ENCODE measurements at places on chromosomes 1 and 21.

- no peak for DNase-seq
Observed at GRCh38 chr1:76292418-76293184, 218.1 kb downstream of the ST6GALNAC3 start.

- DNase-seq = no peak
Observed at GRCh38 chr1:166840309-166841274, 1.3 kb downstream of the POGK start.

DNA sequence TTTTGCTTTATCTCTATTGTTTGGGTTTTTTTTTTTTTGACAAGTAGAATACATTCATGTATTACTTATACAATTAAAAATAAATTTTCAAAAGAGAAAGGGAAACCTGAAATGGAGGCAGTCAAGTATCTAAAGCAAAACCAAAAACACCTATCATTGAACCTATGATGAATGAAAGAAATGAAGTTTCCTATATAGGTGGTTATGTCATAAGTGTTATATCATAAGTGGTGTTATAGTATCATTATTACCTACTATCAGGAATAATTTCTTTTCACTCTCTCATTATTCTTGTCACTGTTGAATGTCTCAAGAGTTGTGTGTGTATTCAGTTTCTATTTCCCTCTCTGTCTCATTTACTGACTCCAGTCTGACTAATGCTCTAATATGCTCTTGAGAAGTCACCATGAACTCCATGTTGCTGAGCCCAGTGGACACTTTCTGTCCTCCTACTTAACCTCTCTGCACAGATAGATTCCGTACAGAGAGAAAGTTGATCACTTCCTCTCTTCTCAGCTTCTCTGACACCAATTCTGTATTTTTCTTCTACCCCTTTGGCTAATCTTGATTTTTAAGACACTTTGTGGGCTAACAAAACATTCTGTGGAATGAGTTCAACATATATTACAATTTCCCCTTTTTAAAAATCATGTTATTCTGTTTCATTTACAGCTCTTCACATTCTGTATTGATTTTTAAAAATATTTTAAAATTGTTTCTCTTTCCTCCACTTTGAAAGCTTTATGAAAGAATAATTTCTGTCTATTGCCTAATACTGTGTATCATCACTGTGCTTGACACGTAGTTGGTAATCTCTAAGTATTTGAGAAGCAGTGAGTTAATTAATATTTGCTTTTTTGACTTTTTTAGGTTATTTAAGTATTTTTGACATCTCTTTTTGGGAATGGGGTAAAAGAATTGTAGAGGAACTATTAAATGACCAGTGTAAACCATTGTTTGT lies 50.1 kb downstream of the RASAL2 start:
- no peak for DNase-seq

GRCh38 chr1:242205622-242206489 lies 207.0 kb upstream of the MAP1LC3C start:
- DNase-seq = no peak

DNA sequence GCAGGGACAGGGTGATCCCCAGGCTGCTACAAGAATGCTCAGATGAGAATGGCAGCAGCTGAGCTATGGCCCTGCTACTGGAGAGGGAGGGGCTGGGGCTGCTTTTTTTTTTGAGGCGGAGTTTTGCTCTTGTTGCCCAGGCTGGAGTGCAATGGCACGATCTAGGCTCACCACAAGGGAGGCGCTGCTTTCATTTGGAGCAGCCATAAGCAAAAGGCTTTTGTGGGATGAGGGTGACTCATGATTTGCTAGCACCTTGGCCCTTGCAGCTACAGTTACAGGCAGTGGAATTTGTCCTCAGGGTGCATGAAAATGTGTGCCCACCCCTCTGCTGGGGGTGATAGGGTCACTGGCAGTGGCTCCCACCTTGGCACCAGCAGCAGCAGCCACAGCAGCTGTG lies 32.4 kb upstream of the CYP4A22 start:
- DNase-seq = no peak

- DNase-seq = no peak
Observed at GRCh38 chr1:89957107-89957506, 37.8 kb upstream of the ZNF326 start.

DNA sequence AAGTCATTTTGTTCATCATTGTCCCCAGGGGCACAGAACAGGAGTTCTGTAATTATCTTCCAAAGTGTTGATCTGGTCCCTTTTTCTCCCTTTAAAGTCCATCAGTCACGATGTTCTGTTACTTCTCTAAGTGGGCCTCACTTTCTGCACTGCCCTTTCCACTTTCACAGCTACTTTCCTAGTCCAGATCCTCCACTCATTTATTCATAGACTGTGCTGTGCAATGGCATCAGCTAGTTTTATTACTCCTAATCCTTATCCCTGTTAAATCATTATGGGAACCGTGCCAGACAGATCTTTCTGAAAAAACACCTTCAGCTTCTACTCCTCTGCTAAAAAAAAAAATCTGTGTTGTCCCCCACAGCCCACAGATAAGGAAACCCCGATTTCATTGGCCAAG lies 64.0 kb upstream of the BCL10 start:
- no peak for DNase-seq

GRCh38 chr1:14880456-14881316 lies 272.9 kb upstream of the TMEM51 start:
- no peak for DNase-seq

GRCh38 chr1:116988908-116989307 lies 12.7 kb upstream of the CD101 start:
- no peak for DNase-seq

DNA sequence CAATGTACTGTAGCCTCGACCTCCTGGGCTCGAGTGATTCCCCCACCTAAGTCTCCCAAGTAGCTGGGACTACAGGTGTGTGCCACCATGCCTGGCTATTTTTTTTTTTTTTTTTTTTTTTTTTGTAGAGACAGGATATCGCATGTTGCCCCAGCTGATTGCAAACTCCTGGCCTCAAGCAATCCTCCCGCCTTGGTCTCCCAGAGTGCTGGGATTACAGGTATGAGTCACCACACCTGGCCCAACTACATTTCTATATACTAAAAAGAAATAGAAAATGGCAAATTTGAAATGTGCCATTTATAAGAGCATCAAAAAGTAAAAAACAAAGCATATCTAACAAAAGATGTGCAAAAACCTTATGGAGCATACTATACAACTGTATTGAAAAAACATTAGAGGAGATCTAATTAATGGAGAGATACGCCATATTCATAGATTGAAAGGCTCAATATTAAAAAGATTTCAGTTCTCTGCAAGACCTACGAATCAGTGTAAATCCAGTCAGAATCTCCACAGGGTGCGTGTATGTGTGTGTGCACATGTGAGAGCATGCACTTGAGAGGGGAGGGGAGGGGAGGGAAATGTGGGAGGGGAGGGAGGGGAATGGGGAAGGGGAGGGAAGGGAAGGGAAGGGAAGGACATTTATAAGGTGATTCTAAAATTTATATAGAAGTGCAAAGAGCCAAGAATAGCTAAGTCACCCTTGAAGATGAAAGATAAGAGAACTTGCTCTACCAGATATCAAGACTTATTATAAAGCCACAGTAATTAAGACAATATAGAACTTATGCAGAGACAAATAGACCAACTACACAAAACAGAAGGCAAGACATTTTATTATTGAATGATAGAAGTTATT lies 15.5 kb upstream of the PADI4 start:
- no peak for DNase-seq

- no peak for DNase-seq
Observed at GRCh38 chr21:39314143-39315027, 953 bp upstream of the BRWD1 start.

DNA sequence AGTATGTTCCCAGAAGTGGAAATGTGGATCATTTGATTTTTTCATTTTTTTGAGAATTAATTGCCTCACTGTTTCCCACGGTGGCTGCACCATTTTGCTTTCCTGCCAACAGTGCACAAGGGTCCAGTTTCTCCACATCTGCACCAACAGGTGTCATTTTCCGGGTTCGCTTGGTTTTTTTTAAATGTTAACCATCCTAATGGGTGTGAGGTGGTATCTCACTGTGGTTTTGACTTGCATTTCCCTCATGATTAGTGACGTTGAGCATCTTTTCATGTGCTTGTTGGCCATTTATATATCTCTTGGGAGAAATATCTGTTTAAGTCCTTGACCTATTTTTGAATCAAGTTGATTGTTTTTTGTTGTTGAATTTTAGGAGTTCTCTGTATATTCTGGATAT lies 3.0 kb downstream of the COL6A2 start:
- DNase-seq = no peak

DNA sequence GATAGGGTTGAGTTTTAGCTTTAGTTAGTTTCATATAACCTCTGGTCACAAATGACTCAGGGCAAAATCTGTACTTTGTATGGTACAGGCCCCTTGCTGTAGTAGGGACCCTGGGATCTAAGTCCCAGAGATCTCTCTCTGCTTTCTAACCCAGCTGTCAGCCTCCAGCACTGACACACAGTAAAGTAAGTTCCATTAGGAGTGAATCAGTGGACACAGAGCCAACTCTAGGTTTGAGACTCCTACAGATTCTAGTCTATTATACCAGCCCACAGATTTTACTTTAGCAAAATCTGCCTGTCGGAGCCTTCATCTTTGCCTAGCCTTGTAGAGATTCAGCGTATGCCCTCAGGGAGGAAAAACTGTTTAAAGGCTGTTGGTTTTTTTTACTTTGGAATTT lies 52.5 kb downstream of the ANGPTL1 start:
- no peak for DNase-seq

- DNase-seq = no peak
Observed at GRCh38 chr1:30872948-30873263, 35.7 kb downstream of the SDC3 start.

DNA sequence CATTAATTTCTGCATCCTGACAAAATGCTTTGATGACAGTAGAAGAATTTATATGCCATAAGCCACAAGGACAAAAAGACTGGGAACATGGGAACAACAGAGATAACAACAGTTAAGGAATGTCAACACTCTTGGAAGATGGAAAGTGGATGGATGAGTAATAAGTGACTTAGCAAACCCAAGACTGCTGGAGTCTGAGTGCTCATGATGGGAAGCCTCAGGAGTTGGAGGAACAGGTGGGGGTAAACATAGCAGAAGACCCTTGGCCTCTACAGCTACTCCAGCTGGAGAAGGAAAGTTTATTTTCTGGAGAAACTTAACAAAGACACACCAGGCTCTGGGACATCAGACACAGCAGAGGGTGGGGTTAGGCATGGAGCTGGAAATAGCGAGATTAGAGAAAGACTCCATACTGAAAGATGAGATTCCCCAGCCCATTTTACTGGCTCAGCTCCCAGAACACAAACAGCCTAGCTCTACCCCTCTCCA lies 13.6 kb downstream of the G0S2 start:
- peak; percentile 31 for DNase-seq

DNA sequence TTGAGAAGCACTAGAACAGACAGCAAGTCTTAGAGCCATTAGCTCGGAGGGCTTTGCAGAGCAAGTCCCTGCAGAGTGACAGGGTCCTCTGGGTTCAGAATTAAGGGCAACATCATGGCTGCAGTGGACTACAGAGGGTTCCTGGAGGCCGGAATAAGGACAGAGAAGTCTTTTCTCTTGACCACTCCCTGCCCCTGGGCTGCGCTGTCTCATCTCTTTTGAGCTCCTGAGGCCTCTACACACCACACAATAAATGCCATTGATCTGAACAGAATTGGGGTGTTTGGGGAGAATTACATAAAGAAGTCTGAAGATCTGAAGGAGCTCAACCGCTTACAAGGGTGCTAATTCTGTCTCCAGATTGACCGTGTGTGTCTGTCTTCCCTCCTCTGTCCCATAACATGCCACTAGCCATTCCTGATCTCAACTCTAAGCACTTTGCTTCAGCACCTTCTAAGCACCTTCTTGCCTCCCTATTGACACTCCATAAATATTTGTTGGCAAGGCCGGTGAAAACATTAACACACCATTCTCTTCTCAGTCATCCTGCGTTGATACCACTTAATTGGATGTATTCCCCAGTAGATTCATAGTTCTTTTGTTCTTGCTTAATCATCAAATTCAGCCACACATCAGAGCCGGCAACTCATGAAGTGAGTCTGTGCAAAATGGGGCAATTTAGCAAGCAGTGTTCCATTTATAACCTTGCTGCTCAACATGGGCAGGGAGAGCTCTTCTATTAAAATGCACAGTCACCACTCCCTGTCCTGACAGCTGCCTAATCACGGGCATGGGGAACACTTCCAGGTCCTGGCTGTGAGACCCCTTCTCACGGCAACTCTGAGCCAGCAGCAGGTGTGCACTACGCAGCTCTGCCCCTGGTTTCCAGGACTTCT lies 49.7 kb downstream of the NMNAT2 start:
- no peak for DNase-seq

DNA sequence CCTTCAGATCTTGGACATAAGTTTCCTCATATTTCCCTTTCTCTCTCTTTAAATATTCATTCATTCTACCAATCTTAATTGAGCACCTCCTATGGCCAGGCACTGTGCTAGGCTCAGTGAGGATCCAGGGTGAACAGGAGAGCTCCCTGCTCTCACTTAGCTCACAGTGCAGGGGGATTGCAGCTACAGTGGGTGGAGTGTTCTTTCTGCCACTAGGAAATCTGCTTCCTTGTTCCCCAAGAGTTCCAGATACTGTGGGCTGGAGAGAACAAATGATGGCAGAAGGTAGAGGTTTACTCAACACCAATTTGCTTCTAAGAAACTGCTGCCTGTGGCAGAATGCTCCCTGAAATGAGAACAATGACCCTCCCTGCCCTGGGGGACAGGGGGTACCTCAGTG lies 5.1 kb upstream of the FABP3 start:
- DNase-seq = no peak

DNA sequence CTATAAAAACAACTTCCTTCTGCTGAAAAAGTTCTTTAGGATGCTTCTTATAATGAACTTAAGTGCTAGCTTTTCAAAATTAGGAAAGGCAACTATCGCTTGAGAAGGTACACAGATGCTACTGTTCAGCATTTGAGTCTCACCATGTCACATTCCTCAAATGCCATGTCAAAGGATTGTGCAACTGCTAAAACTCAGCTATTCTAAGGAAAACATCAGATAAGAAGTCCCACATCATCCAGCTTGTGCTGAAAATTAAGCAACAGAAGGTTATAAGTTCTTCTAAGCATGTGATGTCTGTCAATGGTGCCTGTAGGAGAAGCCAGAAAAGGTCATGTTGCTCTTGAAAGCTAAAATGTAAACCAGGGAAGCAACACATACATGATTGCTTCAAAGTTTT lies 36.5 kb downstream of the MCOLN2 start:
- DNase-seq = no peak

DNA sequence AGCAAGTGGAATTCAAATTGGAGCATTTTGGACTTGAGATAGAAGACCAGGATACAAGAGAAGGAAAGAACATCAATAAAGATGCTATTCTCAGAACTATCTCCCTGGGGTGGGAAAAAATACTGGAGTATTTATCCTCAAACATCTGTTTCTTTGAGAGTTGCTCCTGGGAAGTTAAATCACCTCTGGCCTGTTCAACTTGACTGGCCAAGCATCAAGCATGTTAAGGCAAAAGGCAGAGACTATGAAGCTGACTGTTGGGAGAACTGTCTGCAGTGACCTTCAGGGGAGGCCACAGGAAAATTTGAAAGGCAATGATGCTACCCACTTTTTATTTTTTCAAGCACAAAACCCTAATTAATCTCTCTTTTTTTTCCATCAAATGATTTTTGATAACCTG lies 239.0 kb downstream of the NTNG1 start:
- DNase-seq = no peak
